Foreskin fibroblast (primary cell): ENCODE measurements at places on chromosomes 16 and 17.

GRCh38 chr16:83312718-83313245, 495.0 kb upstream of the HSBP1 start:
- DNase-seq = no peak

DNA sequence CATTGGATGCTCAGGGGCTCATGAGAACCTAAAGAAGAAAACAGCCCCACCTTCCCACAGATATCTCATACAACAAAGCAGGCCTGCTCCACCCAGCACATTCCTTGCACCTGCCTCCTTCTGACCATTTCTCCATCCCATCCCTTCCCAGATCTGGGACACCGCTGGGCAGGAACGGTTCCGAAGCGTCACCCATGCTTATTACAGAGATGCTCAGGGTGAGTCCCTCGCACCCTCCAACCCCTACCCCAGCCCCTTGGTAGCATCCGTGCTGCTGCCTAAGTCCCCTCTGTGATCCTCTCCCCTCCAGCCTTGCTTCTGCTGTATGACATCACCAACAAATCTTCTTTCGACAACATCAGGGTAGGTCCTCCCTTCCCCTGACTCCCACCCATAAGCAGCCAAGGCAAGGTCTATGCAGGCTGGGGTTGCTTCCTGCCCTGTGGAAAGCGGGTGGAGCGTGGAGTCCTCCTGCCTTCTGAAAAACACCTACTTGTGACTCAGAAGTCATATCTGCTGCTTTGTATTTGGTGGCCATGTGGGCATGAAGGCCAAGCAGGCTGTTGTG, 5.4 kb upstream of the NHERF1 start:
- DNase-seq = no peak

DNA sequence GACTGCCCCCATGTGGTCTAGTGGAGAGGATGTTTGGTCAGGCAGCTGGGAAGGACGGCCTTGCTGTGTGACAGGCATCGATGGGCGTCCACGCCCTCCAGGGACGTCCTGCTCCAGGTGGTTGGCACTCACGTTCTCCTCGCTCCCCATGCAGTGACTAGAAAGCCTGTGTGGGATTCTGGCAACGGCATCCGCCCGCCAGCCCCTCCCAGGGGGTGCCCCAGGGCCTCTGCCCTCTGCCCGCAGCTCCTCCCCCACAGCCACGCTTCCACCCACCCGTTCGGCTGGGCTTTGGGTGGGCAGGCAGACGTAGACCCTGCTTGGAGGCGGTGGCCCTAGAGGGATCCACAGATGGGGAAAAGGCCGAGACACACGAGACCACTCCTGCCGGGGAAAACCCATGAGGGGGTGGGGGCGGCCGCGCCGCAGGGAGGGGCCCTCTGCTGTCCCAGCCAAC, 4.7 kb upstream of the IL17C start:
- peak; percentile 45 for DNase-seq

DNA sequence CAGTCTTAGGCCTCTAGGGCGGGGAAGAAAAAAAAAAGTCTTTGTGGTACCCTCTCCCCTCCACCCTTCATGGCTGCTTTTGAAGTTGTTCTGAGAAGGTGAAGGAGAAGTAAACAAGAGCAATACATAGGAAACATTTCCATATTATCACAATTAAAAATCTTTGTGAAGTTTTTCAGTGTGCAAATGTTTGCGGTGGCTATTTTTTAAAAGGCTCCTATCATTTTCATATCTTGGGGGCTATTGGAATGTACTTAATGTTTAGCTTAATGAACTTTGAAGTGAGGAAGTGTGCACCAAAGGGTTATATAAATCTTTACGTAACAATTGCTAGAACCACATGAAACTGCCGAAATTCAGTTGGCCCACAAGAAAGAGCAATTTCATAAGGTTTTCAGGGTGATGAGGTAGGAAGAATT, 7.6 kb downstream of the NOL11 start:
- no peak for DNase-seq

DNA sequence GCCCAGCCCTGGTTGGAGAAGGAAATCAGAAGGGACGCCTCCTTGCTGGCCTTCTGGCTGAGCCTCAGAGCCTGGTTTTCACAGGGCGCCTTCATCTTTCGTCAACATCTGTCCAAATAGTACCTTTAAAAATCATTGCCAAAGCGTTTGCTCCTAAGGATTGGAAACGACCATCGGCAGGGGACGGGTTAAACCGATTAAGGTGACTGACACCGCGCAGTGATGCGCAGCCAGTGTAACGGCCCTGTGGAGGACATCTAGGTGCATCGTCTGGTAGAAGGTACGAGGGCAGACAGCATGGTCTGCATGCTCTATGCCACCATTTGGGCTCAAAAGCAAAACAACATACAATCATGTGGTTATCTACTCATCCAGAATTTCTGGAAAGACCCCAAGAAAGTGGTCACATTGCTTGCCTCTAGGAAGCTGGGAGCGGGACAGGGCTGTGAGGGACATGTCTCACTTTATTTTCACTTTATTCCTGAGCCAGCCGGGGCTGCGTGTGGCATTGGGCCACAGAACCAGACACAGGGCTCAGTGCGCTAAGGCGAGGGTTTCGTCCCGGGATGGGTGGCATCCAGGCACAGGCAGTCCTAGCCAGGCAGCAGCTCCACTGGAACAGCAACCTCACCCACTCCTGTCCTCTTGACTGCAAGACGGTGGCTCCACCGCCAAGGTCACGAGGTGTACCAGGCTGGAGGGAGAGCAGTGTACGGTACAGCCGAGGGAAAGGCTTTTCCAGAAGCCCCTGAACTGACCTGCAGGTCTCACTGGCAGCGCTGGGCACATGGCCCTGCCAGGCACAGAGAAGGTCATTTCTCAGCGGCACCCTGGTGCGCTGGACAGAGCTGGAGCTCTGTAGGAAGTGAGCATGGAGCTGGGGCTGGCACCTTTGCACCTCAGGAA, 40.9 kb upstream of the JPH3 start:
- DNase-seq = no peak

DNA sequence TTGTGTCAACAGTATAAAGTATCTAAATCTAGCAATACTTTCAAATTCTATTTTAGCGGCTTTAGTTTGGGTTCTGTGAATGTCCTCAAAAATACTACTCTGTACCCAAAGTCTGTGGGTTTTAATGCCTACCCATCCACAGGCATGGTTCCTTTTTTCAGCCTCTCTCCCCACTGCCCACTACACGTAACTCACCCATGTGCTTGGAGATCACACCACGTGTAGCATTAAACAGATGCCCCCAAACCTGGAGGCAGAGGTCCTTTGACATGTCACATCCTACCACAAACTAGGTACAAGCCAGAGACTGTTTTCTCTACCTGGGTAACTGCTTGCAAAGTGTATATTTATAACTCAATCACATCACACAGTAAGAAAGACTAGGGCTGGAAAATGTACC, 5.4 kb downstream of the DYNC1LI2 start:
- DNase-seq = no peak

DNA sequence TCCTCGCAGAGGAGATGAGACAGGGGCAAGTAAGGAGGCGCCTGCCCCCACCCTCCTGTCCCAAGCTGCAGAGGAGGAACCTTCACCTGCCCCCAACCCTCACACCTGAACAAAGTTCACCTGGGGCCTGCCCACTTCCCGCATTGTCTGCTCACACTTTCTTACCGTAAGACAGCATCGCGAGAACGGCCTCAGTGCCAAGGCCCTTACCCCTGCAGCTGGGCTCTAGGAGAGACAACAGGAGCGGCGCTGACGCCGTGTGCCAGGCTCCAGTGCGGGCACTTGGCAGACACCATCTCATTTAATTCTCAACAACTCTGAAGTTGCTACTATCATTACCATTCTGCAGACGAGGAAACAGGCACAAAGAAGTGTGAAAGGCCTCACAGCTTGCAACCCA, 4.1 kb downstream of the NAT9 start:
- no peak for DNase-seq

- DNase-seq = no peak
Measured at GRCh38 chr17:42087042-42087701, 11.1 kb downstream of the ZNF385C start.

DNA sequence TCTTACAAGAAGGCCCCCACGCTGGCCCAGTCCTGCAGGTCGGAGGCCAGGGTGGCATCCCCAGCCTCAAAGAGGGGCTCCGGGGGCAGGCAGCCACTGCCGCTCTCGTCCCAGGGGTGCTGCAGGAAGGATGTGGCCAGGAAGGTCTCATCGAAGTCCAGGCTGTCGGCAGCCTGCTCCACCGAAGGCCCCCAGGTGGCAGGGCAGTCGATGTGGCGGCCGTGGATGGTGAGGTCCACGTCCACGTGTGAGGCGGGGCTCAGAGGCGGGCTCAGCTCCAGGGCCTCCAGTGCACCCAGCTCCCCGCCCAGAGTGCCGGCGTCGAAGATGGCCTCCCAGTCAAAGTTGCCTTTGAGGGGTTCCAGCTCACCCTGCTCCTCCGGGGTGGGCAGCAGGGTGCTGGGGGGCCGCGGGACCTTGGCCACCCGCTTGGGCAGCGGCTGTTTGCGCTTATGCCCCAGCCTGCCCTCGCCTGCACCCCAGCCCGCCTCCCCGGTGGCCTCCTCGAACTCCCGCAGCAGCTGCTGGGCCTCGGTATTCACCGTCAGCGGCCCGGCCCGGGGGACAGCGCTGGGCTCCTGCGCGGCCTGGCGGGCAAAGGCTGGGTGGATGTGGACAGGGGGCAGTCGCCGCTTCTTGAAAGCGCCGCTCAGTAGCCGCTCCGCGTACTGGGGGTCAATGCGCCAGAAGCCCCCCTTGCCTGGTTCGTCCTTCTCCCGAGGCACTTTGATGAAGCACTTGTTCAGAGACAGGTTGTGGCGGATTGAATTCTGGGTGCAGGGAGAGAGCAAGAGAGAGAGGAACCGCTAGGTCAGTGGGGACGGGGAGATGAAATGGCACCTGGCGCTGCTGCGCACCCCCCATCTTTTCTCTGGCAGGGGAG, 3.5 kb downstream of the FOXJ1 start:
- DNase-seq = no peak

DNA sequence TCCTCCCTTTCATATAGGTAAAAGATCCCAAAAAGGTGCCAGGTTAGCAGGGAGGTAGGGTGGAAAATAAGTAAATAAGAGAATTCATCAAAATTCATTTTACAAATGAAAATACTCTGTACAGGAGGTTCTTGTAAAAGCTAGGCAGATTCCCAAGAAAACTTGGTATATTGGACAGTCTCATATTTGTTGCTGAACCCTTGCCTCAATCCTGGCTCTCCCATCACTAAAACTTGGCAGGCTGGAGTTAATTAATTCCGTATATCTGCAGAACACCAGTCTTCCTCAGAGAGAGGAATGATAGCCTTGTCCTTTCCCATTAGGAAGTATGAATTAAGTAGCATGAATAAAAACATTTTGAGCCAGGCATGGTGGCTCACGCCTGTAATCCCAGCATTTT, 66.2 kb upstream of the MTMR4 start:
- DNase-seq = no peak

GRCh38 chr16:3094289-3095027, 4.6 kb downstream of the ZSCAN10 start:
- DNase-seq = no peak

DNA sequence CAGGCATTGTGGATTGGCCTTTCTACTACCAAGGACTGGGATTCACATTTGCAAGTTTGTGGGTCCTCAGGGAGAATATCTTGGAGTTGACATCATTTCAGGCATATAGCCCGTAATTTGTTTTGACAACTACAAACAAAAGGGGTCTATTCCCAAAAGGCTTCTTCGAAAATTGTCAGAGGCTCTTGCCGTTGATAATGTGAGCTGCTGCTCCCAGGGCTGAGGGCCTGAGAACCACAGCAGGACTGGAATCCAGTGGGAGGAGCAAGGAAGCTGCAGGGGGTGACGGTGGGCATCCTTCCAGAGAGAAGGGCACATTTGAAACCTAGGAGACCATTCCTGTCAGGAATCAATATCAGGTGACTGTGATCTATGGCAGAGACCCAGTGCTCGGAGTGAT, 761.6 kb upstream of the RBFOX1 start:
- no peak for DNase-seq

- DNase-seq = peak; percentile 34
Measured at GRCh38 chr17:27552276-27552732, 78.7 kb upstream of the LGALS9 start.

DNA sequence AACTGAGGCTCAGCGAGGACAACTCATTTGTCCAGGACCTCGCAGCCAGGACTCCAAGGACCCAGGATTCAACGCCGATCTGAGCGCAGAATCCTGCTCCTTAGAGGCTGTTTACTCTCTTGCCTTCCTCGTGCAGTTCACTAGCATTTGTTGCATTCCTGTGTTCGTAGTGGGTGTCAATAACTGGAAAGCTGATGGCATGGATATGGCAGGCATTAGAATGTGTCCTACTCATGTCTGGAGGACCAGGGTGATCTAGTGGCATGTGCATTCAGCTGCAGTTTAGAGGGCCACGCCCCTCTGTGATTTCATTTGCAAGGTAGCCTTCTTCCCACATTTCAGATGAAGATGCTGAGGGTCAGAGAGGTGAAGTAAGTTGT, 510 bp downstream of the CRISPLD2 start:
- peak; percentile 47 for DNase-seq

DNA sequence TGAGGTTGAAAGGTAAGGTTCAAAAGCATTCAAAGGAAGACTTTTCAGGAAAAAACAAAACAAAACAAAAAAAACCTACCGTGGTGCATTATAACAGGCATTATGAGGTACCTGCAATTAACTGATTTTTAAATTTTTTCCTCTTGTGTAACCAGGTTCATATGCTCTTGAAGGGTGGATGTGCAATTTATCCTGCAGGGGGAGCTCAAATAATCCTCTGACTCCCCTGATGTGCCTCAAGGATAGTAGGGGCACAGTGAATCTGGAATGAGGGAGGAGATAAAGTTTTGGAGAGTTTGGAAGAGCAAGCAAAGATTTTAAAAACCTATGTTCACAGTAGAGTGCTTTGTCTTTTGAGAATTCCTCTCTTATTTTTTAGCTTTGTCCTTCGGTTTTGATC, 1349.4 kb downstream of the CDH8 start:
- DNase-seq = no peak

- no peak for DNase-seq
Measured at GRCh38 chr16:14028202-14028601, 42.9 kb upstream of the MRTFB start.

GRCh38 chr16:69326172-69326873, 4.1 kb downstream of the PDF start:
- DNase-seq = no peak

- no peak for DNase-seq
Measured at GRCh38 chr17:69044371-69044770, 16.4 kb downstream of the ABCA9 start.

GRCh38 chr16:86030116-86030515, 131.2 kb downstream of the IRF8 start:
- DNase-seq = no peak

- no peak for DNase-seq
Measured at GRCh38 chr16:57392694-57393093, 11.9 kb upstream of the CCL17 start.

GRCh38 chr16:87278191-87279093, 38.8 kb downstream of the C16orf95 start:
- DNase-seq = peak; percentile 75

GRCh38 chr17:8606401-8606800, 24.1 kb downstream of the MYH10 start:
- DNase-seq = peak; percentile 22

- peak; percentile 61 for DNase-seq
Measured at GRCh38 chr17:47686276-47686635, 7.7 kb upstream of the TBKBP1 start.

DNA sequence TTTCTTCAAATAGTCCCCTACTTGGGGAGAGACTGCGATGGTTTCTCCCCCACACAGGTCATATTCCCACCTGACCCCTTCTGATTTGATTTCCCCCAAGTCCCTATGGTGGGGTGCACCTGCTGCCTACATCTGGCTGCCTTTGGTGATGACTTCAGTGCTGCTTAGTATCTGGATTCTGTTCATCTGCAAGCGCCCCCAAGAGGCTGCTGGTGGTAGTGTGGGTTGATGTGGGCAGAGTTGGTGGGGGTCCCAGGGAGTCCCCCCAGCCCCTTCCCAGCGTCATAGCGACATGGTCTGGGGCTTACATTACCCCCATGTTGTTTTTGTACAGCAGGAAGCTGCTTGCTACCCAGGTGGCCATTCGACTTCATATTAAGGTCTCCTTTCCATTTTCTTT, 99.2 kb downstream of the NTN1 start:
- no peak for DNase-seq
